ENCODE measurements at places on chromosomes 3 and 15.
A peak's percentile ranks its signal among the peaks of the same experiment; 100 is the strongest.

GRCh38 chr15:40285554-40286011 is 2.7 kb upstream of the ANKRD63 start:
- no peaks in the 10 kb centered on the region for H3K36me3 ChIP-seq
- H3K4me1 ChIP-seq: peaks cover 33% of the 10 kb centered on the region
- no peak for DNase-seq
- no peak overlapping the region for H3K4me3 ChIP-seq
- H3K27ac ChIP-seq: no peak overlapping the region
- peaks cover 12% of the 10 kb centered on the region for H3K27me3 ChIP-seq

DNA sequence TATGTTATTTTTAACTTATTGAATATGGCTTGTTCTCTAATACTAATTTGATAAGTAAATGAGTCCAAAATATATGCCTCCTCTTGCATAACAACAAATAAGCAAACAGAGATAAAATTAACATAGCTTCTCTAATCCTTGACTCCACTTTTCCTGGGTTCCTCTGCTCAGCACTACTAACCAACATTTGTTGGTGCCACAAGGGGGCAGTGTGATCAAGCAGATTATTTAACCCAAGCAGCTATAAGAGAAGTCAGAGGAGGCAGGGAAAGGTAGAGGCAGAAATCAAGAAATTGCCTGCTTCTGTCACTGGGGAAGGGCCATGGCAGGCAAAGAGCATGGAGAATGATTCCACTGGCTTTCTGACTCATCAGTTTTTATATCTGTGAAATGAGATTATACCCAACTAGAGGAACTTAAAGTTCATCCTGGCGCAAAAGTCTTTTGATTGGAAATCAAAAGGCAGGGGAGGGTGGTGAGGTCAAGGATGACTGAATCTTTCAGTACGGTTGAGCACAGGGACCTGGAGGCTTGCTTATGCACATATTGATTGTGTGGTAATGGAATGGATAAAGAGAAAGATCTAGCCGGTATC is 152.2 kb downstream of the IGSF11 start:
- no peak overlapping the region for H3K4me3 ChIP-seq
- DNase-seq: peak; percentile 67
- no peak overlapping the region for H3K27ac ChIP-seq

DNA sequence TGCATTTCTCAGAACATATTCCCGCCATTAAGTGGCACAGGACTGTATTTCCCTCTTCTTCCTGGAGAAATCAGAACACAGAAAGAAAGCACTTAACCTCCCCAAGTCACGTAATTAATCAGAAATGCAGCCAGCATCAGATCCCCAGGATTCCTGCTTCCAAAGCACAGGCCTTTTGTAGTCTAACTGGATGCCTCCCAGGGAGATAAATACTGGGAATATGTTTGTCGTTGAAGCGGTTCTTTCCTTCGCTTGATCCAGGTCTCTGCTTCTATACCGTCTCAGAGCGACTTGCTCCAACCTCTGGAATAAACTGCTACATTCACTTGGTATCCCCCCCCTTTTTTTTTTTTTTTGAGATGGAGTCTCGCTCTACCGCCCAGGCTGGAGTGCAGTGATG is 198.6 kb downstream of the KBTBD8 start:
- no peaks in the 10 kb centered on the region for H3K4me1 ChIP-seq
- no peaks in the 10 kb centered on the region for H3K36me3 ChIP-seq
- no peak overlapping the region for H3K27ac ChIP-seq
- H3K4me3 ChIP-seq: no peak overlapping the region

- H3K4me3 ChIP-seq: no peak overlapping the region
- no peaks in the 10 kb centered on the region for H3K27me3 ChIP-seq
- peaks cover 19% of the 10 kb centered on the region for H3K4me1 ChIP-seq
- no peak for DNase-seq
- H3K36me3 ChIP-seq: no peaks in the 10 kb centered on the region
These were observed 71.9 kb downstream of the CMTM8 start for GRCh38 chr3:32310336-32310735.

GRCh38 chr3:108305484-108306172 is 9.3 kb downstream of the HHLA2 start:
- no peaks in the 10 kb centered on the region for H3K4me1 ChIP-seq
- DNase-seq: peak; percentile 60
- H3K4me3 ChIP-seq: no peak overlapping the region
